ENCODE measurements at places on chromosomes 2 and 18.

DNA sequence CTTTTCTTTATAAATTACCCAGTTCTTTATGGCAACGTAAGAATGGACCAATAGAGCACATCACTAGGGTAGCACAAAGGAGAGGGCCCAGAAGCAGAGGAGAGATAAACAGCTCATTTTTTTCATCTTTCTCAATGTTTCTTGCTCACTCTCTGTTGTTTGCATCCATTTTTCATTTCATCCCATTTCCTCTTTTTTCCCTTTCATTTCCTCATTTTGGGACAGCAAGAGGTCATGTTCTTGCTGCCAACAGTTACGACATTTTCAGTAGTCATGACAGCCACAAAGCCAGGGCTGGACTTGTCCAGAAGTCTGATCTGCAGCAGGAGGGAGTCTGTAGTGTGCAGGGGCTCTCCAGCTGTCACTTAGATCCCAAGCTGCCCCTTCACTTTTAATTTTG lies 52.7 kb upstream of the CYP1B1 start:
- no peak for DNase-seq

DNA sequence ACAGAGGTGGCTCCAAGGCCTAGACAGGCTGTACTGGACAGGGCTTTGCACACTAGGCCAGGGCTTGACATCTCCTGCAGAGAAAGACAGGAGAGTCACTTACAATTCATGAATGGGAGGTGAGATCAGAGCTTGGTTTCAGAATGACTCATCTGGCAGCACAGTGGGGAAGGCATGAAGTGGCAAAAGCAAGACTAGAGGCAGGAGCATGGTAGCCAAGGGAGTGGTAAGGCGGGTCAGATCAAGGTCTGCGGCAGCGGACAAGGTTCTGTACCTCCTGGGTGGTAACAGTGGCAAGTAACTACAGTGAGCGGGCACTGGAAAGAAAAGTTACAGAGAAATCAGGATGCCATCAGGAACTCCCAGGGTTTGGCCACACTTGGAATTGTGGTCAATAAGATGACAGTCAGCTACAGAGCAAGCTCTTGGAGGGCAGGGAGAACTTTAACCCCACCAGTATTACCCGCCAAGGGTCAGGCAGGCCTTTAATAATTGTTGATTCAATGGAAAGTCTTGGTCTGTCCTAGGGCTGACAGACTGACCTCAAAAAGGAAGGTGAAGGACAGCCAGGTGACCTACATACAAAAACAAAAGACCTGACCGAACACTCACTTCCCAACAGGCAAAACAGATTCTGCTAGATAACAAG lies 5.7 kb downstream of the MCFD2 start:
- no peak for DNase-seq

- no peak for DNase-seq
Measured at GRCh38 chr2:8334866-8335325, 347.0 kb upstream of the ID2 start.

GRCh38 chr2:139079311-139079710 lies 299.1 kb upstream of the NXPH2 start:
- no peak for DNase-seq

DNA sequence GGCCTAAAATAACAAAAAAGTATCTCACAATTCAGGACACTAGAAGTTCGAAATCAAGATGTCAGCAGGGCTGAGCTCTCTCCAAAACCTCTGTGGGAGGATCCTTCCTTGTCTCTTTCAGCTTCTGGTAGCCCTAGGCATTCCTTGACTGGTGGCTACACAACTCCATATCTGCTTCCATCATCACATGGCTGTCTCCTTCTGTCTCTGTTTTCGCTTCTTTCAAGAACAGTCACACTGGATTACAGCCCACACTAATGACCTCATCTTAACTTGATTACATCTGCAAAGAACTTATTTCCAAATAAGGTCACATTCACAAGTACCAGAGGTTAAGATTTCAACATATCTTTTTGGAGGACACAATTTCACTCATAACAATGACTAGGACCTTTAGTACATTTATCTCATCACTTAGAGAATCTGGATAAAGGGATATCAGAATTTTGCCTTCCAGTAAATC lies 275.2 kb downstream of the IRS1 start:
- DNase-seq: no peak

- DNase-seq: no peak
Measured at GRCh38 chr2:202307690-202308089, 42.1 kb downstream of the NOP58 start.

GRCh38 chr2:25257032-25257552 lies 84.6 kb downstream of the DNMT3A start:
- no peak for DNase-seq
